Glutamatergic neuron (in vitro differentiated cells): ENCODE measurements at places on chromosomes 12 and 14. TPM values are rescaled to one million over a fixed set of nuclear protein-coding genes. Genes with fewer than 3 reads are reported as not detected.

- H3K4me1 ChIP-seq = peaks cover 3% of the 10 kb centered on the region
- H3K36me3 ChIP-seq = no peaks in the 10 kb centered on the region
- H3K27me3 ChIP-seq = no peaks in the 10 kb centered on the region
- H3K4me3 ChIP-seq = no peak overlapping the region
Measured at GRCh38 chr12:59850268-59850667, 254.4 kb downstream of the SLC16A7 start.

DNA sequence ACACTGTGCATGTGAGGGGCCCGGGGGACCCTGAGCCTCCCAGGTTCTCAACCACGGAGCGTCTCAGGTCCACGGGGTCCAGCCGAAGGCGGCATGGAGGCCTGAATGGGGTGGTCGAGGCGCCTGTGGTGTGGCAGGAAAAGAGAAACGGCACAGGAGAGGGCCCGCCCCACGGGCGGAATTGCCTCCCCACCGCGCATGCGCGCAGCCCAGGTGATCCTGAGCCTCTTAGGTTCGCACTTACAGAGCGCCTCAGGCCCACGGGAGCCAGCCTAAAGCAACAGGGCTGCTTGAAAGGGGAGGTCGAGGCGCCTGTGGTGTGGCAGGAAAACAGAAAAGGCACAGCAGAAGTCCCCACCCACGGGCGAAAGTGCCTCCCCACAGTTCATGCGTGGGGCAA lies 311.0 kb downstream of the ALG10 start:
- DNase-seq = no peak
- H3K4me3 ChIP-seq = no peak overlapping the region
- no peak overlapping the region for H3K27ac ChIP-seq
- peaks cover 2% of the 10 kb centered on the region for H3K27me3 ChIP-seq
- H3K4me1 ChIP-seq = no peaks in the 10 kb centered on the region

GRCh38 chr12:1488908-1489381 lies 105.4 kb downstream of the FBXL14 start:
- no peak for DNase-seq
- H3K4me1 ChIP-seq = no peaks in the 10 kb centered on the region

GRCh38 chr12:11581179-11581755 lies 68.2 kb upstream of the ETV6 start:
- no peak overlapping the region for H3K4me3 ChIP-seq
- peaks cover 2% of the 10 kb centered on the region for H3K27me3 ChIP-seq
- no peak overlapping the region for H3K27ac ChIP-seq
- no peaks in the 10 kb centered on the region for H3K36me3 ChIP-seq
- peaks cover 1% of the 10 kb centered on the region for H3K4me1 ChIP-seq

DNA sequence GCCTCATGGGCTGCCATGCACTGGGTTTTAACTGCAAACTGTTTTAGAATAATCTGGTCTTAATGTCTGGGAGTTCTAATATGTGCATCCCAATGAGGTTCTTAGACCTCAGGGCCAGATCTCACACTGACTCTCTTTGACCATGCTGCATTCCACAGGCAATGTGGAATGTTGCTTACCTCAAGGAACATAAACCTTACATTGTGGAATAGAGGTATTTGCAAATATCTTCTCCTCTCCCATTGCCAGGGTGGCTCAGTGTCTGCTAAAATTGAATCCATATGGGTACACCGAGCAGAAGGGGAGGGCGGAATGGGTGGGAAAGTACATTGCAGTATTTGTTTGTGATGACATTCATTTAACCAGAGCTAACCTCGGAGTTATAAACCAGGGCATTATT lies 78.6 kb downstream of the CHST11 start:
- no peak for DNase-seq
- peaks cover 3% of the 10 kb centered on the region for H3K4me1 ChIP-seq
- peaks cover 2% of the 10 kb centered on the region for H3K27me3 ChIP-seq
- H3K4me3 ChIP-seq = no peak overlapping the region
- no peak overlapping the region for H3K27ac ChIP-seq
- no peaks in the 10 kb centered on the region for H3K36me3 ChIP-seq

- no peaks in the 10 kb centered on the region for H3K36me3 ChIP-seq
- H3K27ac ChIP-seq = no peak overlapping the region
- H3K27me3 ChIP-seq = no peaks in the 10 kb centered on the region
- no peaks in the 10 kb centered on the region for H3K4me1 ChIP-seq
Measured at GRCh38 chr14:25658988-25659387, 609.0 kb upstream of the STXBP6 start.

DNA sequence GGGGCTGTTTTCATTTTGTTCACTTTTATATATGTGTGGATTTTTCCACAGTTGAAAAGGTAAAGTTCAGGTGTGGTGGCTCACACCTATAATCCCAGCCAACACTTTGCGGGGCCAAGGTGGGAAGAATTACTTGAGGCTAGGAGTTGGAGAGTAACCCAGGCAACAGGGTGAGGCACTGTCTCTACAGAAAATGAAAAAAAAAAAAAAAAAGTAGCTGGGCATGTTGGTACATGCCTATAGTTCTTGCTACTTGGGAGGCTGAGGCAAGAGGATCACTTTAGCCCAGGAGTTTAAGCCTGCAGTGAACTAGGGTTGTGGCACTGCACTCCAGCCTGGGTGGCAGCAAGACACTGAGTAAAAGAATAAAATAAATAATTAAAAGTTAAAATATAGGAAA lies 326.5 kb downstream of the NAV3 start:
- DNase-seq = no peak
- H3K27me3 ChIP-seq = no peaks in the 10 kb centered on the region
- no peak overlapping the region for H3K27ac ChIP-seq
- H3K36me3 ChIP-seq = no peaks in the 10 kb centered on the region

GRCh38 chr12:32270818-32271710 lies 128.3 kb upstream of the FGD4 start:
- H3K4me1 ChIP-seq = peaks cover 53% of the 10 kb centered on the region
- H3K27me3 ChIP-seq = peaks cover 14% of the 10 kb centered on the region
- peak; percentile 43 for DNase-seq
- peak overlapping the region; percentile 75 for H3K27ac ChIP-seq

- H3K27ac ChIP-seq = no peak overlapping the region
- no peaks in the 10 kb centered on the region for H3K4me1 ChIP-seq
- H3K36me3 ChIP-seq = no peaks in the 10 kb centered on the region
- H3K27me3 ChIP-seq = peaks cover 4% of the 10 kb centered on the region
Measured at GRCh38 chr14:64696355-64696857, 7.8 kb upstream of the PLEKHG3 start.

- no peak overlapping the region for H3K27ac ChIP-seq
- DNase-seq = no peak
- peaks cover 10% of the 10 kb centered on the region for H3K4me1 ChIP-seq
- no peaks in the 10 kb centered on the region for H3K36me3 ChIP-seq
Measured at GRCh38 chr12:67390273-67390672, 121.1 kb downstream of the CAND1 start.

- H3K36me3 ChIP-seq = no peaks in the 10 kb centered on the region
- no peaks in the 10 kb centered on the region for H3K27me3 ChIP-seq
- no peak overlapping the region for H3K4me3 ChIP-seq
Measured at GRCh38 chr12:2378835-2379330, 326.1 kb downstream of the CACNA1C start.

DNA sequence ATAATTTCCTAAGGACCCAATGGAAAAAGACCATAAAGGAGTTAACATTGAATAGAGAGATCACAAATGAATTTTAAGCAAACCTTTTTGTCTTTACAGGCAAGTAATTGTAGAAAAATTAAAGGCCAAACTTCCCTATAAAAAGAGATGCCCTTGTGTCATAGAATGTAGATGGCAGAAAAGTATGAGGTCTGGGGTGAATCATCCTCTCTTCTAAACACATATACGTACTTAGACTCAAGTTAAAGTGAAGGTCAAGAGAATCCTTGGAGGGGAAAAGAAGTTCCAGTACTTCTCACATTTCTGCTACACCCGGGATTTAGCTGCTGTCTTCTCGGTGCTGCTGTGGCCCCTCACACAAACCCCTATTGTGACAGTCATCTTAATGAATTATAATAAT lies 116.2 kb upstream of the ARID2 start:
- no peaks in the 10 kb centered on the region for H3K36me3 ChIP-seq
- peaks cover 5% of the 10 kb centered on the region for H3K27me3 ChIP-seq
- H3K4me1 ChIP-seq = no peaks in the 10 kb centered on the region
- no peak overlapping the region for H3K27ac ChIP-seq

GRCh38 chr14:28673056-28673455 lies 93.5 kb upstream of the FOXG1 start:
- H3K4me1 ChIP-seq = no peaks in the 10 kb centered on the region
- DNase-seq = no peak
- H3K4me3 ChIP-seq = no peak overlapping the region
- H3K27ac ChIP-seq = no peak overlapping the region

DNA sequence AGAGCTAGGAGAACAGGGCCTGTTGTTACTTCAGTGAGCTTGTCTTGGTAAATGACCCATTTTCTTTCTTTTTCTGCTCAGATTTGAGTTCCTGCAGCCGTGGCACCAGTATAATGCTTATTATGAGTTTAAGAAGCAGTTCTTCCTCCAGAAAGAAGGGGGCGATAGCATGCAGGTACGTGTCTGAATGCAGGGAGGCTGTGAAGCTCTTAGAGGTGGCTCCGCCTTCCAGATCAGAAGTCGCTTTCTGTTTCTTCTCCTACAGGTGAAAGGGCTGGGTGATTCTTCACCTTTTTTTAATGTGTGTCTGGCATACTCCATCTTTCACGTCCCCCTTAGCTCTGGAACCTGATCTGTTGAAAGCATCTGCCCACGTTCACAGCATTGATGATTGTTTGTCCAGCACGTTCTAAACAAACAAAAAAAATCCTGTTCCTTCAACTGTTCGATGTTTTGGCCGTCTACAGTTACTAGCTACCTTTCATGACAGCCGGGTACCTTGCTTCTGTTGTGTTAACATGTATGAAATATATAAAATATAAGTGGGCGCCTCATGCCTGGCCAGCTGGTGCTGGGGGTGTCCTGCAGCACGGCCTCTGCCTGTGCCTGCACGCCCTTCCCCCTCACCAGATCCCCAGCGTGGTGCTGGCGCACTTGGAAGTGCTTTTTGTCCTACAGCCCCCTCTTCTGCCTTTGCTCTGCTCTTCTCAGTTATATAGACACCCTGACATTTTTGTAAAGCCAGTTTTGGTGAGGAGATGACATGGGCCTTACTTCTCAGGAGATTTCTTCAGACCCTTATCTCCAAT lies 44.6 kb downstream of the SFSWAP start:
- H3K36me3 ChIP-seq = no peaks in the 10 kb centered on the region
- no peak for DNase-seq
- no peak overlapping the region for H3K4me3 ChIP-seq
- peak overlapping the region; percentile 52 for H3K27ac ChIP-seq
- H3K4me1 ChIP-seq = no peaks in the 10 kb centered on the region

DNA sequence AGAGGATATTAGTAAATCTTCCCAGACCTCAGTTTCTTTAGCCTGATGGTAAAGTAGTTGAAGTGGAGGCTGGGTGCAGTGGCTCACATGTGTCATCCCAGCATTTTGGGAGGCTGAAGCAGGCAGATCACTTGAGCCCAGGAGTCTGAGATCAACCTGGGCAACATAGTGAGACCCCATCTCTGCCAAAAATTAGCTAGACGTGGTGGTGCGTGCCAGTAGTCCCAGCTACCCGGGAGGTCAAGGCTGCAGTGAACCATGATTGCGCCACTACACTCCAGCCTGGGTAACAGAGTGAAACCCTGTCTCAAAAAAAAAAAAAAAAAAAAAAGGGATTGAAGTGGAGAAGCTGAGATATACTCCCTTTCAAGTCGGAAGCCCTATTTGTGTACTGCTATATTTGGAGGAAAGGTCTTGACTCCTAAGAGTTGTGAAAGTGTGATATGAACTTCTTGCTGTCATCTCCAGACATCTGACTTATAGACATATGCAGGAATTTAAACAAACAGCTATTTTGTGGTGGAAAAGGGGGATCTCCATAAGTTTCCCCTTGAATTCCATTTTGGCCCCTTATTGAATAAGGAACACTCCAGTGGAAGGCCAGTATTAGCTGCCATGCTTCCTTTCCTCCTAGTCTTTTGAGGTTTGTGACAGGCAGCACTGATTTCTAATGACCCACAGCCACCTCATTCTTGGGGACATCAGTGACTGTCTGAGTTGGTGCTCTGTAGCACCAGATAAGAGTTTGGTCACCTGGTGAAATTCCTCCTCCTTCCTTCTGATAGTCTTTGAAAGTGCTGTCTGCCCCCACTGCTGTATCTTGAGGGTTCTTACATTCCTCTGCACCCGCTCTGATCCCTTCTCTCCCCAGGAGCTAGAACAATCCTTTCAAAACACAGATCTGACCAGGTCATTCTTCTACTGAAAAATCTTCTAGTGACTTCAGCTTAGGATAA lies 7.4 kb downstream of the ELK3 start:
- no peak overlapping the region for H3K4me3 ChIP-seq
- no peak for DNase-seq
- H3K27ac ChIP-seq = no peak overlapping the region
- H3K4me1 ChIP-seq = peaks cover 12% of the 10 kb centered on the region
- H3K36me3 ChIP-seq = no peaks in the 10 kb centered on the region
- H3K27me3 ChIP-seq = no peaks in the 10 kb centered on the region

- H3K4me3 ChIP-seq = no peak overlapping the region
- no peaks in the 10 kb centered on the region for H3K27me3 ChIP-seq
- DNase-seq = no peak
- peaks cover 10% of the 10 kb centered on the region for H3K4me1 ChIP-seq
- no peak overlapping the region for H3K27ac ChIP-seq
- H3K36me3 ChIP-seq = no peaks in the 10 kb centered on the region
Measured at GRCh38 chr14:73452341-73453186, 5.8 kb downstream of the NUMB start.

GRCh38 chr14:93993382-93993781 lies 3.7 kb upstream of the CCDC197 start:
- H3K4me1 ChIP-seq = peaks cover 17% of the 10 kb centered on the region
- no peak overlapping the region for H3K4me3 ChIP-seq
- peak; percentile 31 for DNase-seq
- no peaks in the 10 kb centered on the region for H3K36me3 ChIP-seq

The TAS2R50 gene
- total RNA-seq = 1.3 TPM

The HOXC6 gene
- total RNA-seq = 0.32 TPM

The ARMH4 gene
- total RNA-seq = 57.1 TPM

The RNASE4 gene
- 1.7 TPM for total RNA-seq

The RND1 gene
- 1.8 TPM for total RNA-seq

The GALNT8 gene
- total RNA-seq = 25.3 TPM
